ENCODE measurements at places on chromosomes 1 and 21.

DNA sequence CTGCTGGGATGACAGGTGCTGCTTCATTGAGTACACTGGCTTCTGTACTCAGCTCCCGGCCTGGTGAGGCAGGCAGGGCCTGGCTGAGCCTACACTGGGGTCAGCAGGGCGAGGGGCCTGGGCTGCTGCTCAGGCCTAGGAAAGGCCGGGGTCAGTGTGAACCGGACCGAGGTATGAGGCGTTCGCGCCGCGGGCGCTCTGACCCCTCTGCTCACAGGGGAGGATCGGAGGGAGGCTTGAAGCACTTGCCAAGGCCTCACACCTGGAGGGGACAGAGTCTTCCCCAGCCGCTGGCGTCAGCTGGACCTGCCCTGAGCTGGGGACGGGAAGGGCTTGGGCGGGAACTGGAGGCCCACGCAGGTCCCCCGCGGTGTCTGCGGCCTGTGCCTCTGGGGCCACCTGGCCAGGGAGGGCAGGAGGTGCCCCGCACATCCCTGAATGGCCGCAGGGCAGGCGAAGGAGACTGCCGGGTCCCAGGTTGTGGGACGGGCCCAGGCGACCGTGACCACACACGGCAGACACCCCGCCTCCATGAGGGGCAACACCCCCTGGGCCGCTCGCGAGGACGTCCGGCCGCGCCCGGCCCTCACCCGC lies 466 bp downstream of the PEX10 start:
- no peak for DNase-seq

DNA sequence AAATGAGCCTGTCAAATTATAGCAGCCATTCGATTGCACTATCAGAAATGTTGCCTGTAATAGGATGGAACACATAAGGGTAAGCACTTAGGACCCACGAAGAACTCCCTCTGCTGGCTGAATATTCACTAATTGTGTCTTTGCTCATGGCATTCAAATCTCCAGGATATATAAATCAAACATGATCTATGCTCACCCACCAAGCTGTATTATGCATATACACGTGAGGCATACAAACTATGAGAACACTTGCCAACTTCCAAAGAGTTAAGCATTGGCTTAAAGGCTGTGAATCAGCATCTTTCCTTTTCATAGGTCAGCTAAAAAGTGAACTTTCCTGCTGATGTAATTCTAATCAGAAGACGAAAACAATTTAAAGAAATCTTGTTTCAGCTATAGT lies 34.5 kb downstream of the TMPRSS15 start:
- no peak for DNase-seq

- DNase-seq, result no peak
Measured at GRCh38 chr1:227747948-227748495, 12.8 kb downstream of the SNAP47 start.

DNA sequence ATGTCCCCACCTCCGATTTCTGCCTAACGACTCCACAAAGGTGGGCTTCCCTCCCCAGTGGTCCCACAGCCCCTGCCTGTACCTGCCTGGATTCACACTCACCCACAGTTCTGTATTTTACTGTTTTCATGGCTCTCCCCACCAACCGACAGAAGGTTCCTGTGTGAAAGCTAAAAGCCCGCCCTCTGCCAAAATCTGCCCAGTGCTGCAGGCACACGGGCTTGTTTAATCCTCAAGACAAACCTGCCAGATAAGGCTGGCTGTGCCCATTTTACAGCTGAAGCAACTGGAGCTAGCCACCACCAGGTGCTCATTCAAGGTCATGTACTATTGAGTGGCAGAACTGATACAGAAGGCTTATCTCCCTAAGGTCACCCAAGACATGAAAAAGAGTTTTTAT lies 114.5 kb downstream of the HIVEP3 start:
- DNase-seq, result no peak

GRCh38 chr1:3275471-3276340 lies 178.8 kb upstream of the ARHGEF16 start:
- no peak for DNase-seq

- no peak for DNase-seq
Measured at GRCh38 chr1:53147174-53147573, 4.7 kb upstream of the SLC1A7 start.

- DNase-seq, result no peak
Measured at GRCh38 chr1:108000620-108001111, 35.7 kb upstream of the VAV3 start.

- no peak for DNase-seq
Measured at GRCh38 chr1:115522386-115522785, 119.4 kb upstream of the VANGL1 start.

GRCh38 chr1:53574621-53575020 lies 115.4 kb downstream of the DMRTB1 start:
- DNase-seq, result no peak

- no peak for DNase-seq
Measured at GRCh38 chr1:230025686-230026085, 41.4 kb upstream of the GALNT2 start.

DNA sequence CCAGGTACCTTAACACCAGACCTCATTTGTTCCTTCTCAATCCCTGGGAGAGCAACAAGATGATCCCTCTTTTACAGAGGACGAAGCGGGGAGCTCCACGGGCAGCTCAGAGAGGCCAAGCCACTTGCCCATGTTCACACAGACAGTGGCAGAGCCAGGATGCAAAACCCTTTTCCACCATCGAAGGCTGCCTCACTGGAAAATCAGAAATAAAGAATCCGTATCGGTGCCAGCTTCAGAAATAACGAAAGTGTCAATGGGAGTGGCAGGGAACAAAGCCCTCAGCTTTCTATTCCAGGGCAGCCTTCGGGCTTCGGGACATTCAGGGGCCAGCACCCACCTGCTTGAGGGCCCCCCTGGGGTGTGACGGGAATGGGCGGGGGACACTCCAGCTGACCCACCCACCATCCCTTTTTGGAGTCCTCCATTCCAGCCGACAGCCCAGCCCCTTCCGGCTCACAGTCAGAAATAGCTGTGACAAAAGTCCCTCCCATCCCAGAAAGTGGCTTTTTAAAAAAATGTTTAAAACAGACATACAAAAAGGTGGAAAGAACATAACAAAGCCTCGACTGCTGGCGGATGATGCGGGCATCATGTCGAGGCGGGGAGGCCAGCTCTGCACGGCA lies 6.0 kb downstream of the IFFO2 start:
- no peak for DNase-seq

GRCh38 chr1:11874258-11874562 lies 15.5 kb upstream of the NPPB start:
- DNase-seq, result no peak

DNA sequence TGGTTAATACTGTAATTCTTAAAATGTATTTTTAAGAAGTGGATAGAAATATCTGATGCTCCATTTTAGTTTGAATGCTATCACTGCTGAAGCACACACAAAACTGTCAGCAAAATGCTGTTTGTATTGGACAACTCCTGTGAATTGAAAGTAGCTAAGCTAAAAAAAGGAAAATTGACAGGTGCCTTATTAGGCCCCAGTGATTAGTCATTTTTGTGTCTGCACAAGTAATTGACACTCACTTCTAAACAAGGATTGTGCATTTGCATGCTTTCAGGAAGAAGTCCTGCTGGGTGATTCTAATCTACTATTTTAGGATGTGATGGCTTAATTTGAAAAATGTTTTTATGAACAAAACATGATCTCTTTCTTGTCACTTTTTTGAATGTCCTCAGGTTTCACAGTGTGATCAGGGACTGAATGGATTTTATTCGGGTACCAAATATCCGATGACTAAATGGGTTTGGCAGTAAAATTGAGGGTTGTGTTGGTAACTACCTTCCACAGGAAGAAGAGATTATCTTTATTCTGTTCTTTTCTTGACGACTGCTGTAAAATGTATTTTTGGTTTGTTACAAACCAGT lies 13.0 kb upstream of the MAP3K7CL start:
- DNase-seq, result no peak

- no peak for DNase-seq
Measured at GRCh38 chr1:222641269-222641948, 23.5 kb downstream of the MIA3 start.

DNA sequence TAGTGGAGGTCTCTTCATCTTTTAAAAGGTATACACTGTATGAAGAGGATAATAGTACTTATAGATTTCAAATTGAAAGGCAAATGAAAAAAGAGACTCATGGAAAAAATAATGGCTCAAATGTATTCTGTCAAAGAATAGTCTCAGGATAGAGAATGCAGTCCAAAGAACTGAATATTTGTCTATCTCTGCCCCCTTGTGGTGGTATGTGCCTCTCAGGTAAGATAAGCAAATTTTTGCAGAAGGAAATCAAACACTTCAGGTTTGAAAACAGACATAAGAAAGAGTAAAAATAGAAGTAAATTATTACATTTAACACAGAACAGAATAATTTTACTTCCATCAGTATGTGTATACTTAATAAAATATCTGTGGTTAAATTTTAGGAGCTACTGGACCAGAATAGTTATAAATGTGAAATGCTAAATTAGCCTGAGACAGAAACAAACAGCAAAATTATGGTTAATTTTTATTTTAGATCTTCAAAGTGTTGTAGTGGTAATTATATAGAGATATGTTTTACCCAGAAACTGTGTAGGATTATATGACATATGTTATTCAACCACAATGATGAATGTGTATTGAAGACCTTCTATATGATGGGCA lies 164.4 kb upstream of the PALMD start:
- peak; percentile 5 for DNase-seq

DNA sequence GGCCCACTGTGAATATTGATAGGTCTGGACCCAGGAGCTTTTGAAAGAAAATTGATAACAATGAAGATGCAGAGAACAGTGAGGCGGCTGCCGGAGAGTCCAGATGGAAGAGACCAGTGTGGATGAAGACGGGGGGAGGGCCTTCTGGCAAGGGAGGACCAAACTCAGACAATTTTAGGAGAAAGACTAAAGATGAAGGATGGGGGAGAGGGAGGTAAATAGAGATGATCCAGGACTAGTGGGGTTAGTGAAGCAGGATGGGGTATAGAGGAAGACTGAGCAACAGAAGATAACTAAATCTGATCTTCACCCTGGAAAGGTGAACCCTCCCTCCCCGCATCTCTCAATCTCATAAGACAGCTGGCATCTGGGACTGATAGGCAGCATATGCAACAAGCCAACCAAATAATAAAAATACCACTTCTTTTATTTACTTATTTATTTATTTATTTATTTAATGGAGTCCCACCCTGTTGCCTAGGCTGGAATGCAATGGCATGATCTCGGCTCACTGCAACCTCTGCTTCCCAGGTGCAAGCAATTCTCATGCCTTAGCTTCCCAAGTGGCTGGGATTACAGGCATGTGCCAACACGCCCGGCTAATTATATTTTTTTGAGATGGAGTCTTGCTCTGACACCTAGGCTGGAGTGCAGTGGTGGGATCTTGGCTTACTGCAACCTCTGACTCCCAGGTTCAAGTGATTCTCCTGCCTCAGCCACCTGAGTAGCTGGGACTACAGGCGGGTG lies 10.5 kb downstream of the EIF3I start:
- no peak for DNase-seq

GRCh38 chr1:236639686-236640085 lies 35.4 kb upstream of the HEATR1 start:
- DNase-seq, result no peak

DNA sequence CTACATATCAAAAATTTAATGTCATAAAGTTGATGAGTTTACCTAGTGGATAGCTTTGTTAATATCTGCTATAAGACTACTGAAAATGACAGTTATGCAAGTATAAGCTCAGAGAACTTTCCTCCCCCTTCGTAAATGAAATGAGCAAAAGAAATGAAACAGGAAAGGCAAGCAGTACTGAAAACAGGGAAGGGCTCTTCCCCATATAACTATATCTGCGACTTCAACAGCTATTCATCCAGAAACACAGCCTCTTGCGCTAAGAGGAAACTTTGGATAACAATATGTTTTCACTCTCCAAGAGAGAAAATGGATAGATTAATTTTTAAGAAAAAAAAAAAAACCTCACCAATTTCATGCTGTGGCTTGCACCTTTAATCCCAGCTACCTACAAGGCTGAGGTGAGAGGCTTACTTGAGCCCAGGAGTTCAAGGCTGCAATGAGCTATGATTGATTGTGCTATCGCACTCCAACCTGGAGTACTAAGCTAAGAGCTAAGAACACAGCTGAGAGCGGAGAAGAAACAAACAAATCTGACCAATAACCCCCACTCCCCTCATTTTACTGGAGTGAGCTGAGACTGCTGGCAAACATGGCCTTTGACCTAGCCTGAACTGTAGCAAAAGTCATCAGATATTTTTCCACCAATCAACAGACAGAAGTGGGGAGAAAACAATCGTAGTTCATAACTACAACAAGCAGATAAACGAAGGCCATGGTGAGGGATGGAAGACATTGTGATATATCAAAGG lies 29.0 kb downstream of the METTL18 start:
- DNase-seq, result no peak

- no peak for DNase-seq
Measured at GRCh38 chr1:195744256-195744655, 864.0 kb downstream of the KCNT2 start.

GRCh38 chr1:113515498-113515897 lies 125.2 kb downstream of the MAGI3 start:
- DNase-seq, result no peak

- no peak for DNase-seq
Measured at GRCh38 chr1:230386637-230387262, 39.4 kb downstream of the PGBD5 start.

DNA sequence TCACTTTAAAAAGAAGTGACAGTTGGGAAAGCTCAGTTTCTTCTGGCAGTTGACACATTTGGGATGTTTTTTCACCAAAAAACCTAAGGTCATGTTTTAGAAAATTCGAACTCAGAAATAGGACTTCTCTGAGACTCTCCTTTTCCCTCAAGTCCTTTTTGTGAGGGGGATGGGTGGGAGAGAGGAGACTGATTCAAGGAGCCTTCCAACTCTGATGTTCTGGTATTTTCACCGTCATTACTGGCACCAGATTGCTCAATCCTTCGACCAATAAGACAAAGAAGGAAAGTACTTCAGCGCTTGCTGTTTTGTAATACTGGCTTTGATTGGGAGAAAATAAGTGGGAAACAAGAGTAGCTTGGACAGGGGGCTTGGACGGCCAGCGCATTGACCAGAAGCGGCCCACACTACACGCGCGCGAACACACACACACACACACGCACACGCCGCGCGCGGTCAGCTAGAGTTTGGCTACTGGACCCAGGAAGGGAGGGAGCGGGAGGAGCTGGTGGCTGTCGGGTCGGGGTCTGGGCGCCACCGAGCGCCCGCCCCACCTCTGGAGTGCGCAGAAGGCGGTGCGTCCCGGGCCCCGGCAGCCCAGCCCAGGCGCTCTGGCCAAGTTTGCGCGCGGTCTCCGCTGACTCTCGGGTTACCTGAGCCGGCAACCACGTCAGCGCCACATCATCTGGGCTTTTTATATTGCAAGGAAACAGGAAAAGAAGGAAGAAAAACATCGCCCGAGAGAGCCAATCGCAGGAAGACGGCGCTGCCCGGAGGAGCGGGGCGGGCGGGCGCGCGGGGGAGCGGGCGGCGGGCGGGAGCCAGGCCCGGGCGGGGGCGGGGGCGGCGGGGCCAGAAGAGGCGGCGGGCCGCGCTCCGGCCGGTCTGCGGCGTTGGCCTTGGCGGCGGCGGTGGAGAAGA lies at the start of gene KCNK1:
Gene KCNK1 (plus strand): TSS at position 855 of the 921 bp plus-strand sequence. CDS start 66 bp downstream, at position 921.
- no peak for DNase-seq

- DNase-seq, result no peak
Measured at GRCh38 chr1:119662034-119662437, 14.0 kb upstream of the ZNF697 start.

Measured in T-helper 9 cell (primary cell).